ENCODE measurements at places on chromosomes 1 and 21. TPM values are rescaled to one million over a fixed set of nuclear protein-coding genes. Genes with fewer than 3 reads are reported as not detected.

DNA sequence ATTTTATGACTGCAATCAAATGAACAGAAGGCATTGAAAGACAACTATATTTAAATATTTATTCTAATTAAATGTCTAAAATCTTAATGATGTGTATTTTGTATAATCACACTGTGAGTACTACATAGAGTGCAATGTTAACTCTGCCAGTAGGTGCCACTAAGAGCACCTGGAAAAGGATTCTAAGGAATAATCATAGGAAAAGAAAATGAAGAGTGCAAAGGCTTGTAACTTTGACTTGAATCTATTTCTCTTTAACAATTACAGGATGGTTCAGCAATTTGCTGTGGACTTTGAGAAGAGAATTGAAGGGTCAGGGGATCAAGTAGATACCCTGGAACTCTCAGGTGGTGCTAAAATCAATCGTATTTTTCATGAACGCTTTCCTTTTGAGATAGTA, 200.4 kb downstream of the DNM3 start:
- no peaks in the 10 kb centered on the region for H3K36me3 ChIP-seq
- no peak for DNase-seq
- H3K27me3 ChIP-seq: no peaks in the 10 kb centered on the region
- no peaks in the 10 kb centered on the region for H3K4me1 ChIP-seq
- peak overlapping the region; percentile 21 for H3K27ac ChIP-seq

DNA sequence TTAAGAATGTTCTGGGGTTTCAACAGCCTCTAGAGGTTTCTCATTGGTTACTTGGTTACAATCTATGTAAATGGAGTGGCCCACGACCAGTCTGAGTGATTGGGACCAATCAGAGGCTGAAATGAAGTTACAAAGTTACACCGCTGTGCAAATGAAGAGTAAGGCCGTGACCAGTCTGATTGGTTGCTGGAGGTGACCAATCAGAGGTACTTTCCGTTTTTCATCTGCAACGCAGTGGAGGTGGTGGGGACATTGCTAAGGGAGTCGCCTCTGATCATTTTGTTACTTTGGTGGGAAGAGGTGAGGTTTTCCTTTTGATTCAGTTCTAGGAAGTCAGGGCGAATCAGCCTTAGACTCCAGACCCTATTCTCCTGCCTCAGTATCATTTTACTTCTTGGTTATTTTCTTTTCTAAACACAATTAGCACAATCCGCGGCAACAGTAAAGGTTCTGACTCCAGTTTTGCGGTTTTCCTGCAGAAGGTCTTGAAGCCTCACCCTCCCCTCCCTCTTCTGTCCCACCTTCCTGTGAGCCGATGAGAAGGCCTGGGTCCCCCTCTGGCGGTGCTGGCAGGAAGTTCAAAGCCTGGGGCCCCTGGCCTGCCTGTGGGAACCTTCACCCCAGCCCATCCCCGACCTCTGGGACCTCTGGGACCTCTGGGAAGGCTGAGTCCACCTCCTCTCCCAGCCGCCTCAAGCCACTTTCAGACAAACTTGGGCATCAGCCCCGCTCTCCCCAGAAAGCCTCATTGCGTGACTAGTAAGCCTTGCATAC, 38.7 kb upstream of the TTC34 start:
- peaks cover 4% of the 10 kb centered on the region for H3K27me3 ChIP-seq
- H3K27ac ChIP-seq: no peak overlapping the region
- H3K4me1 ChIP-seq: no peaks in the 10 kb centered on the region
- no peak for DNase-seq

- peak overlapping the region; percentile 6 for H3K4me3 ChIP-seq
- DNase-seq: peak; percentile 18
- H3K27me3 ChIP-seq: peaks cover 73% of the 10 kb centered on the region
- no peak overlapping the region for H3K27ac ChIP-seq
Observed at GRCh38 chr1:156859523-156860112, 701 bp upstream of the INSRR start.

DNA sequence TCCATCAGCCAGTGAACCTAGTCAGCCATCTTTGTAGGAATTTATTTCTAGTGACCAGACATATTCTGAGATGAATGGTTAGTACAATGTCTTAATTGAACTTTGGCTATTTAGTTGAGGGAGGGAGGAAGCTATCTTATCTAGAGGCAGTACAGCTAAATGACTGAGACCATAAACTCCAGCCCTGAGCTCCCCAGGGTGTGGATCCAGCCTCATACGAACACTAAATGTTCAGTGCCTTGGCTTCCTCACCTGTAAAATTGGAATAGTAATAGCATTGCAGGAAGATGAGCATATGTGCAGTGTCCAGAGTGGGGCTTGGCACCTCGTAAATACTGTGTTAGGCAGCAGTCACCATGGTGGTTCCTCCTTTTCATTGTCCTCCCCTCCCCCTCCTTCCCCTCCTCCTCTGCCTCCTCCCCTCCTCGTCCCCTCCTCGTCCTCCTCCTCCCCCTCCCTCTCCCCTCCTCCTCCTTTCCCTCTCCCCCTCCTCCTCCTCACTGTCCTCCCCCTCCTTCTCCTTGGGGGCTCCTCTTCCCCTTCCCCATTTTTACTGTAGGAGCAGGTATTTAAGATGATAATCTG, 108.2 kb downstream of the GALNT2 start:
- DNase-seq: no peak
- no peak overlapping the region for H3K27ac ChIP-seq
- no peaks in the 10 kb centered on the region for H3K27me3 ChIP-seq
- H3K4me3 ChIP-seq: no peak overlapping the region
- no peaks in the 10 kb centered on the region for H3K36me3 ChIP-seq
- H3K4me1 ChIP-seq: peaks cover 28% of the 10 kb centered on the region

- peaks cover 71% of the 10 kb centered on the region for H3K36me3 ChIP-seq
- peak overlapping the region; percentile 65 for H3K27ac ChIP-seq
- H3K27me3 ChIP-seq: no peaks in the 10 kb centered on the region
- H3K4me1 ChIP-seq: peaks cover 81% of the 10 kb centered on the region
- H3K4me3 ChIP-seq: no peak overlapping the region
- DNase-seq: no peak
Observed at GRCh38 chr1:26743426-26744059, 44.2 kb upstream of the PIGV start.

- no peaks in the 10 kb centered on the region for H3K27me3 ChIP-seq
- no peak overlapping the region for H3K4me3 ChIP-seq
- H3K36me3 ChIP-seq: no peaks in the 10 kb centered on the region
- no peak for DNase-seq
Observed at GRCh38 chr1:169048043-169048442, 58.4 kb upstream of the ATP1B1 start.

SLC44A3 gene
- 7.0 TPM for total RNA-seq

- H3K4me1 ChIP-seq: no peaks in the 10 kb centered on the region
- peak; percentile 3 for DNase-seq
- H3K27ac ChIP-seq: no peak overlapping the region
- no peaks in the 10 kb centered on the region for H3K27me3 ChIP-seq
- H3K36me3 ChIP-seq: no peaks in the 10 kb centered on the region
Observed at GRCh38 chr1:187236676-187237075, 407.9 kb downstream of the PLA2G4A start.

- H3K36me3 ChIP-seq: no peaks in the 10 kb centered on the region
- peaks cover 11% of the 10 kb centered on the region for H3K27me3 ChIP-seq
- no peak for DNase-seq
- no peaks in the 10 kb centered on the region for H3K4me1 ChIP-seq
- H3K4me3 ChIP-seq: no peak overlapping the region
Observed at GRCh38 chr21:42058631-42059111, 12.4 kb upstream of the UMODL1 start.

GRCh38 chr1:21337928-21338572, 47.8 kb upstream of the ECE1 start:
- peaks cover 96% of the 10 kb centered on the region for H3K4me1 ChIP-seq
- DNase-seq: peak; percentile 91
- peak overlapping the region; percentile 90 for H3K27ac ChIP-seq

DNA sequence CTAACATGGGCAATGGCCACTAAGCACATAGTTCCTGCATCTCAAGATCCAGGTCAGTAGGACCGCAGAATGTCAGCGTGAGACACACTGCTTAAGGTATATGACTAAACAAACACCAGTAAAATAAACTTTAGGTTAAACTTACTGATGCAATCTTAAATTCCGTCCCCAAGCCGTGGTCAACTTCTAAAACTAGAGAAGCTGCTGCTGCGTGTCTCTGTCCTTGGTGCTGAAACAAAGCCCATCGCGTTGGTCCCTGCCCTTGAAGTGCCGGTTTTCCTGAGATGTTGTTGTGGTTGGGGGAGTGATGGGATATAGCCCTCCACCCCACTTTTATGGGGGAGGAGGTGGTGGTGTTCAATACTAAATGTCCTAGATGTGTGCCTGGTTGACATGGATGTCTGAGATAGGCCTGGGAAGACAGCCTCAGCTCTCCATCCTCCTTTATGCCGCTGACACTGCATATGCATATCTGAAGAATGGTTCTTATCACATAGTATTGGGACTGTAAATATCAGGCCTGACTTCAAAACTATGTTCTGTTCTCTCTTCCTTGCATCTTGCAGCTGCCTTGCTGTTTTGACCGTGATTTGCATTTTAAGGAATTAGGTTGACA, 72.0 kb upstream of the KCNA3 start:
- H3K36me3 ChIP-seq: no peaks in the 10 kb centered on the region
- peaks cover 51% of the 10 kb centered on the region for H3K27me3 ChIP-seq
- peak; percentile 38 for DNase-seq
- H3K4me1 ChIP-seq: no peaks in the 10 kb centered on the region
- H3K27ac ChIP-seq: no peak overlapping the region

SMYD2 gene
- 438 TPM for total RNA-seq

- H3K36me3 ChIP-seq: no peaks in the 10 kb centered on the region
- H3K27me3 ChIP-seq: no peaks in the 10 kb centered on the region
- no peak overlapping the region for H3K4me3 ChIP-seq
- no peaks in the 10 kb centered on the region for H3K4me1 ChIP-seq
Observed at GRCh38 chr1:88662723-88663122, 21.4 kb upstream of the PKN2 start.

LRRN2 gene
- 2.9 TPM for total RNA-seq

- H3K4me1 ChIP-seq: no peaks in the 10 kb centered on the region
- peak; percentile 59 for DNase-seq
- no peak overlapping the region for H3K27ac ChIP-seq
Observed at GRCh38 chr1:93427656-93428055, 20.3 kb upstream of the FNBP1L start.

Measured in heart right ventricle (tissue), 16 donors.